ENCODE measurements at places on chromosomes 7 and 10.

DNA sequence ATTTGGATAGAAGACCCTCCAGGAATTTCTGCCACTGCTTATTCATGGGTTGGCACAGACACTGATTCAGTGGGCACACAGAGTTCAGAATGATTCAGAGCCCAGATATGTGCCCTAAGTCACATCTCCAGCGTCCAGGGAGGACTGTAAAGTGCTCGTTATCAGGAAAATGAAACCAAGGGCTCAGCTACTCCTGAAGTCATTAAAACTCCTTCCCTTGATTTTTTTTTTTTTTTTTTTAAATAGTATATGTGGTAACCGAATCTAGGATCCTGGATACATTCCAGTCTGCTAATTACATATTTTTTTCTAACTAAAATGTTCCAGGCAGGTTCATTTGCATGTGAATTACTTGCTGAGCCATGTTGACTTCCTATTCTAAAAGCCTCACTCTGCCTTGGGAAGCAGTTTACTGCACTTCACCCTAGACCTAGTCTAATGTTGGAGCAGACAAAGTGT lies 34.7 kb downstream of the MET start:
- no peak for DNase-seq

GRCh38 chr7:112509402-112509801 lies 28.6 kb downstream of the LSMEM1 start:
- DNase-seq: no peak

- no peak for DNase-seq
Measured at GRCh38 chr10:130721971-130722370, 585.8 kb downstream of the GLRX3 start.

GRCh38 chr7:157339777-157340677 lies 3.2 kb downstream of the DNAJB6 start:
- no peak for DNase-seq

DNA sequence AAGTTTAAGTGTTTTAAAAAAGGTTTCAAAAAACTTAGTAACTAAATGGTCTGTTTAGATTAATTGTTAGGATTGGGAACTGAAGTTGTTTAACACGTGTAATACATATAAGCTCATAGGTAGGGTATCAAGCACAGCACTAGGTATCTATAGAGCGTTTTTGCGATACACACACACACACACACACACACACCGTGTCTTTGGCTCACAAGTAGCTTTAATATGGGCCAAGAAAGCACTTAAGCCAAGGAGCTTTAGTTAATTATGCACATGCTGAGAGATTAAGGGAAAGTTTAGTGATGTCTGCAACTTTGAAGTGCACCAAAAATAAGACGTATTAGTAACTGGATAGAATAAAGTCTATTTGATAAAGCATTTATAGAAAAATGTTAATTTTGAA lies 93.8 kb upstream of the CNTNAP2 start:
- DNase-seq: no peak

DNA sequence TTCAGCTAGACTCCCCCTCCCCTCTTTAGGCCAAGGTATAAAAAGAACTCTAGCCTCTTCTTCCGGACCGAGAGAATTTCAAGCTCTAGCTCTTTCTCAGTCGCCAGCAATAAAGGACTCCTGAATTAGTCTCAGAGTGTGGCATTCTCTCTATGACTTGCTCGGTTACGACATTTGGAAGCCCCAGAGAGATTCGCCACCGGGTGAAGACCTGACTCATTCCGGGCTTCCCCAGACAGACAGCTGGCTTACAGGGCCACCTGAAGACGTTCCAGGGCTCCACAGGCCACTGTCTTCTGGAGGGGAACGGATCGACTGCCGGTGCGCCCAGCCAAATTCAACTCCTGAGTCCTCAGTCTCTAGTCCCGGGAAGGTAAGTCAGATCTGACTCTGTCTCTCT lies at the start of gene AKR1B15:
AKR1B15 (plus strand) TSS at position 234 of the 400 bp plus-strand sequence. CDS start 15,510 bp downstream, outside the sequence.
- DNase-seq: no peak

GRCh38 chr10:3173171-3173878 lies 743 bp upstream of the PITRM1 start:
- DNase-seq: no peak

- DNase-seq: no peak
Measured at GRCh38 chr7:114303301-114303700, 111.3 kb upstream of the FOXP2 start.

DNA sequence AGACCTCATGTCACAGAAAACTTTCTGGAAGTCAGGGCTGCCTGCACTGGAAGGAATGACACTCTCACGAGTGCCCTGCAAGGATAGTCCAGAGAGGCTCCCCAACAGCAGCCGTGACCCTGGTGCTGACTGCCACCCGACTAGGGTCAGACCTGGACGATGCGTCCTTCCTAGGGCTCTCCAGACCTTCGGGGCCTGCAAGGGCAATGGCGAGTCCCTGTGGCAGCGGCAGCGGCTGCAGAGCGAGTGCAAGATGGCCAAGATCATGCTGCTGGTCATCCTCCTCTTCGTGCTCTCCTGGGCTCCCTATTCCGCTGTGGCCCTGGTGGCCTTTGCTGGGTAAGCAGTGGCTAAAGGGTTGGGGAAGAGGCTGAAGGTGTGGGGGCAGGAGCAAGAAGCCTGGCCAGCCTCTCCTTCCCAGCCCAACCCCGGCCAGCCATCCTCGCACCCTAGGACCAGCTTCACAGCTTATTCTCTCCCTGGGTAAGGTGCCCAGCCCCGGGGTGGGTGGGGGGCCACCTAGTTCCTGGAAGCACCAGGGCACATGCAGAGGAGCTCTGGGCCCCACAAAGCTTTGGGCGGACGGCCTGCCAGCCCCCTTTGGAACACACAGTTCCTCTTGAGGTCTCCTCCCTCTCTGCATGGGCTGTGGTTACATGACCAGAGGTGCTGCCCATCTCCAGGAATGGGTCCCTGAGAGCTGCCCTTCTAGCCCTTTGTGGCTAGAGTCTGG lies 5.5 kb downstream of the OPN4 start:
- DNase-seq: no peak

GRCh38 chr10:87675396-87676376 lies 16.0 kb downstream of the PAPSS2 start:
- no peak for DNase-seq

- no peak for DNase-seq
Measured at GRCh38 chr7:94658826-94659225, 2.9 kb upstream of the SGCE start.

DNA sequence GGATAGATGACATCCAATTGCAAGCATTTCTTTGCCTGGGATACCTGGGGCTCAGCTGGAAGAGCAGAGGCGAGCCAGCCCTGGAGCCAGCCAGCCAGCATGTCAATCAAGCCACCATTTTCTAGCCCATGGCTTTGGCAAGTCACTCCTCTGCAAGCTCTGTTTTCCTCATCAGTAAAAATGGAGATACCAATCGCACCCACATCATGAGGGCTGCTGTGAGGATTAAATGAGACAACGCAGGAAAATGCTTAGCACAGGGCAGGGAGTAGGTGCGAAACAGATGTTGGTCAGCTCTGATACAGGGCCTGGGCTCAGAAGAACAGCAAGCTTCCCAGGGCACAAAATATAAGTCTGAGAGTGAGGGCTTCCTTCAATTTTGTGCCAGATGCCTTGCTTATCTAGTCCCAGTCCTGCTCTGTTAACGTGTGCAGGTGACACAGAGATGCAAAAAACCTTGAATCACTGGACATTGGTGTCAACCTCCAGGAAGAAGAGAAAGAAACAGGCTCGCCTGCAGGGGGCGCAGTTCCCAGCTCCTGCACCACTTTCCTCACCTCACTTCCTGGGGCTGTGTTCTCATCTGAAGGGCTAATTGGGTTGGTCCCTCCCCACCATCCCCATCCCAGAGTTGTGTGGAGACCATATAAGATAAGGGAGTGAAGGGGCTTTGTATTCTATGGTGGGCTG lies 72.8 kb upstream of the CACUL1 start:
- no peak for DNase-seq

- DNase-seq: no peak
Measured at GRCh38 chr7:20133803-20134202, 83.4 kb downstream of the MACC1 start.

GRCh38 chr7:2307690-2308107 lies 6.5 kb downstream of the SNX8 start:
- no peak for DNase-seq

DNA sequence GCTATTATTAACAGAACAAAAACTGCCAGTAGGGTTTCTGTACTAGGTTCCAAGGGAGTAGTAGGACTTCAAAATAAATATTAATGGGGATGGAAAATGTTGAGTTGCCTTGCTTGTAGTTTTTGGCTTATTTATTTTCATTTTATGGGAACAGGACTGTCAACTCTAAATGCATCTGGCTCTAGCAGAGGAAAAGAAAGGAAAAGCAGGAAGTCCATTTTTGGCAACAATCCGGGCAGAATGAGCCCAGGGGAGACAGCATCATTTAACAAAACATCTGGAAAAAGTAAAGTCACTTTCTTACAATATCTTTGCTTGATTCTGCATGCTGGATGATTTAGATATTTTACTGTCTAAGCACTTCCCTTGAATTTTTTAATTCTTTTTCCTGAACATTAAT lies 69.4 kb downstream of the NOC3L start:
- no peak for DNase-seq

- no peak for DNase-seq
Measured at GRCh38 chr7:116780521-116780920, 81.9 kb upstream of the CAPZA2 start.

DNA sequence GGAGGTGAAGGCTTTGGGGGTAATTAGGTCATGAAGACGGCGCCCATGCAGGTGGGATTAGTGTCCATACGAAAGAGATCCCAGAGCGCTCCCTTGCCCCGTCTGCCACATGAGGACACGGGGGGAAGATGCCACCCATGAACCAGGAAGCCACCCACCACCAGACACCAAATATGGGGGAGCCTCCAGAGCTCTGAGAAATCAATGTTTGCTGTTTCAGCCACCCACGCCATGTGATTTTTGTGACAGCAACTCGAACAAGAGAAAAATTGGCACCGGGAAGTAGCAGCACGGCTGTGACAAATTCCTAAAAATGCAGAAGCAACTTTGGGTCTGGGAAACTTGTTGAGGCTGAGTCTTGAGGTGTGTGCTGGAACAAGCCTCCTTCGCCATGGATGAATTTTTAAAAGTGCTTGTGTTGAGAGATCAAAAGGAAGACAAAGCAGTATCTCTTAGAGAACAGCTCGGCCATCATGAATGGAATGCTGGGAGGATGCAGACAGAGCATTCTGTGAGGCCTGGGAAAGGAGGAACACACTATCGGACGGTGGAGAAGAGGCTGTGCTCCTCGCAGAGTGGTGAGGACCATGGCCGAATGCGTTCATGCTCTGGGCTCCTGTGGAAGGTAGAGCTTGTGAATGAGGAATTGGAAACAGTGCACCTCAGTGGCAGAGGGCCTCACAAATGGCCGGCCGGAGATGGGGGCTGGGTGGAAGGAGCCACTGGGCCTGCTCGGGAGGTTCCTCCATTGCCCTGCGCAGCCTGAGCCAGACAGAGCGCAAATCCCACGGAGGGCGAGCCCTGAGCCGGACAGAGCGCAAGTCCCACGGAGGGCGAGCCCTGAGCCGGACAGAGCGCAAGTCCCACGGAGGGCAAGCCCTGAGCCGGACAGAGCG lies 277.5 kb downstream of the PTPRN2 start:
- no peak for DNase-seq

GRCh38 chr10:60807499-60807898 lies 29.2 kb downstream of the CDK1 start:
- no peak for DNase-seq

- DNase-seq: no peak
Measured at GRCh38 chr10:26508016-26508415, 69.9 kb downstream of the APBB1IP start.

DNA sequence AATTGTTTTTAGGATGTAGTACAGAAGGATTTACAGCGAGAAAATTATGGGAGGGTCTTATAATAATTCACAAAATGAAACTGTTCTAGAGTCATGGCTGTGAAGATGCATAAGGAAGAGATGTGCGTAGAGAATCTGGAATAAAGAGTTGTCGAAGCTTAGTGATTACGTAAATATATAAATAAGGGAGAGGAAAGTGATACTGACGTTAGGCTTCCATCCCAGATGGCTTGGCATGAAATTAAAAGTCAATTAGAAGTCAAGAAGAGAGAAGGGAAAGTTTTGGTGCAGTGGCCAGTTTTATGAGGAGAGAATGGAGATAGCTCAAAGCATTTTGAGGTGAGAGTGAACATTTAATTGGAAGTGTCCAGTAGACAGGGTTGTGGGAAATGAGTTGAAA lies 85.5 kb downstream of the LCOR start:
- no peak for DNase-seq

GRCh38 chr10:50469778-50470193 lies 154.0 kb downstream of the SGMS1 start:
- DNase-seq: no peak

GRCh38 chr7:81692146-81692905 lies 77.5 kb downstream of the HGF start:
- DNase-seq: no peak

DNA sequence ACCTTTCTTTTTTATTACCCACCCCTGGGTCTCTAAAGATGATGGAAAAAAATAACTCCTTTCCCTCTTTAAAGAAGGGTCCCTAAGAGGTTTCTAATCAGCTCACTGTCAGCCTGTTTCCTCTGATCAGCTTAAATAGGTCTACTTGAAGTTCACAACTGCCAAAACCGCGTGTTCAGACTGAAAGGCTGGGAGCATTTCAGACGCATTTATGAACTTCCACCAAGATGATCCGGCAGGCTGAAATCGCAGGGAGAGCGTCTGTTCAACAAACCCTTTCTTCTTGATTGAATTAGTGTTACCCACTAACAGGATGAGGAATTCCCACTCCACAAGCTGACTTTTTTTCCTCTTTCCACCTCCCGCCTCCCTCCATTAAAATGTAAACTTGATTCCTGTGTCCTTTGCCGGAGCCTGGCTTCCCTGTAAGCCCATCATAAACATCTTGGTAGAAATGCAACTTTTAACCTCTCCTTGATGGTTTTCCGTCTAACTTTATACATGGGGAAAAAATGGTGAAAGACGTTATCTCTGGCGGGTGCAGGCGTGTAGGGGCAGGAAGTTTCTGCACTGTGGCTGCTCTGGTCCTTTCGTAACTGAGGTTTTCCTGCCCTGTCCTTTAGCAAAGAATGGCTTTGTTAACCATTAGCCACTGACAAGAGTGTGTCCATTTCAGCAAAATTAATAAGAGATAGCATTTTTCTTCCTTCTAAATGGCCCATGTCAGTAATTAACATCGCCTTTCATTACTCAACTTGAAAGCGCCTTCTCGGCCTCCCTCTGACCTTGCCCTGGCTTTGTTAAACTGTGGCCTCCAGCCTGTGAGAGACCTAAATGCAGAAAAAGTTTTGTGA lies 130.7 kb downstream of the BAMBI start:
- no peak for DNase-seq

- no peak for DNase-seq
Measured at GRCh38 chr10:75542084-75542483, 110.7 kb downstream of the LRMDA start.

DNA sequence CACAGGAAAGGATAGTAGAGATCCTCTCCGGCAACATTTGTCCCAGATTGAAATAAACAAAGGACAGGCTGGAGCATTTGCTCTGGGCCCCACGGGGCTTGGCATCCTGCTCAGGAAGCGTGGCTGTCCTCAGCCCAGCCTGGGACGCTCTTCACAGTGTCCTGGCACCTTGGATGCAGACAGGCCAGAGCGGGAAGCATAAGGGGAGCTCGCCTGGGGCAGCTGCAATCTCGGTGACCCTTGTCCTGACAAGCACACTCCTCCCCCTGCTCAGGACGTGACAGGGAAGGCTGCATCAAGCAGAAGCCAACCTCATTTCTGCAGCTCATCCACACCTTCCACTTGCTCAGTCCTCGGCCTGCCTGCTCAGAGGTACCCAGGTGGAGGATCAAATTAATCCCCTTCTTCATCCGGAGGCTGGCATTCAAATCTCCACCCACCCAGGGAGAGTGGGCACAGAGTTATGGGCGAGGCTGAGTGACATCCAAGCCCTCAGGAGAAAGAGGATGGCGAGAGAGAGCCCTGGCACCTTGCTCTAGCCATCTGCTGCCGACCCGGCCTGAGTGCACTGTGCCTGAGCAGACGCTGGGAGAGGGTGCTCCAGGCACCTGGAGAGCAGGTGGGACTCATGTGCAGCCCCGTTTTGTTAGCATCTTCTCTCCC lies 47.6 kb downstream of the ABRAXAS2 start:
- DNase-seq: no peak

Measured in cortex of kidney (tissue), 1 donor.